ENCODE measurements at places on chromosomes 4 and X.

GRCh38 chr4:60020389-60020788 is 1179.7 kb upstream of the ADGRL3 start:
- DNase-seq, result no peak

- no peak for DNase-seq
These were observed 570 bp downstream of the WDR44 start for GRCh38 chrX:118346258-118347094.

DNA sequence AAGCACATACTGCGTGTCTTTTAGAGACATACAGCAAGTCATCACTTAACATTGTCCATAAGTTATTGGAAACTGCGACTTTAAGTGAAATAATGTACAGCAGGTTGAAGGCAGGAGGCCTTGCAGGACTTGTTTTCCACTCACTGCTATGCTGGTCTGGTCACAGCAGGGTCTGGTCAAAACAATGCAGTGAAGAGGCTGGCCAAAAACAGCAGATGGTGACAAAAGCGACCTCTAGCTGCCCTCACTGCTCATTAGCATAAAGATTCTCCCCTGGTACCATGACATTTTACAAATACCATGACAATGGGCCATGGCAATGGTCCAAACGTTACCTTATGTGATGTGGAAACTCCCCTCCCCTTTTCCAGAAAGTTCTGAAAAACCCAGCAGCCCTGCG is 1283.6 kb downstream of the FSTL5 start:
- DNase-seq, result no peak

GRCh38 chr4:176967586-176967985 is 174.9 kb upstream of the VEGFC start:
- no peak for DNase-seq

DNA sequence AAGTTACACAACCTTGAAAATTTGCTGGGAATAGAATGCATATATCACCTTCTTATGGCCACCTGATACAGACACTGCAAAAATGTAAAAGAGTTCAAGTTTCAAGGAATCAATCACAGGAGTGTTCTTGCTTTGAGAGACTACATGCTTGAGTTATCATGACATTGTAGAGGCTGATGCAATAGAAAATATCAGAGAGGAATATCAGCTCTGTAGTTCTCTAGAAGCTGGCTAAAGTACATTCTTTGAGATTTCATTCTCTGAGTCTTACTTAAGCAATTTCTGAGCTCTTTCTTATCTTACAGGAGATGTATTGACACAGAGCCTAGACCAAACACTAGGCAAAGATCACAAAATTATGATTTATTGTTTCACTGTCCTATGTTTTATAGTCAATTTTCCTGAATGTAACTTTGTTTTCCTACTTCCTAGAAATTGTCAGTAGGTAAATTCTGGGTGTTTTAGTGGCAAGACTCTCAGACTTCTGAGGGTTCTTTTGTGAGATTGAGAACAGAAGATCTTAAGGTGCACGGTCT is 152.1 kb upstream of the HPGD start:
- DNase-seq, result no peak

- no peak for DNase-seq
These were observed 239.2 kb downstream of the ANK2 start for GRCh38 chr4:113288696-113289095.

GRCh38 chrX:618761-619450 is 11.7 kb upstream of the SHOX start:
- no peak for DNase-seq

- DNase-seq, result no peak
These were observed 203.6 kb downstream of the SPRY1 start for GRCh38 chr4:123599920-123600810.

GRCh38 chrX:136646602-136647239 is 1.2 kb upstream of the CD40LG start:
- DNase-seq, result no peak

GRCh38 chr4:87531621-87532020 is 2.4 kb upstream of the SPARCL1 start:
- no peak for DNase-seq

- no peak for DNase-seq
These were observed 11.8 kb upstream of the HSD17B10 start for GRCh38 chrX:53445977-53446376.

- DNase-seq, result no peak
These were observed 14.7 kb upstream of the PDE6B start for GRCh38 chr4:610411-611261.

DNA sequence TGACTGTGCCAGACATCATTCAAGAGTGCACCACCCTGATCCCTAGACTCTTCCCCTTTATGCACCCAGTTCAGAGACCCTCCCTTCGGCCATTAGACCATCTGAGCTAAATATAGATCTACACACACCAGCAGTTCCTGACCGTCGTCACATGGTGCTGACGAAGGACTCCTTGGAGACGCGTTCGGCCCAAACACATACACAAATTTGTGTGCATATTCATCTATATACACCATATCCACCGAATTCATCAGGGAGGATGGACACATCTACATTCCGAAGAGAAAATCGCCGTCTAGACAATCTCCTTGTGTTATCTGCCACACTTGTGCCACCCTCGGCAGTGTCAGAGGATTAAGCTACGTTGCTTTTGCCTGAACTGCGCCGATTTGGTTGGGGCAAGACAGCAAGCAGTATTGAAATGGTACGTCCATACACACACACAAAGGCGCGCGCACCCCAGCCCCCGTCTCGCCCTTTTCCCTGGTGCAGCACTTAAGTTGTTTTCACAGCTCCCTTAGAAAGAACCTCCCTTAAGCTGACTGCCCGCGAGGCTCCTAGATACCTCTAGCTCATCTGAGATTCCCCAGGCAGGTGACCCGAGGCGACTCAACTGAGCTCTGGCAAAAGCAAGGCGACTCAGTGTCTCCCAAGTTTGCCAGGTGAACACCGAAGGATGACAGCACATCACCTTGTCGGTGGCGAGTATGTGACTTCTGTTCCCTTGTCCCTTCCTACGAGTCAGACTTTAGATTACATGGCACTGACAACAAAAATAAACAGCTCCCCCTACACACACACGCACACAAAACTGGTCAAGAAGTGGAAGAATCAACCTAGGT is 1.0 kb downstream of the RASGEF1B start:
- DNase-seq, result no peak

DNA sequence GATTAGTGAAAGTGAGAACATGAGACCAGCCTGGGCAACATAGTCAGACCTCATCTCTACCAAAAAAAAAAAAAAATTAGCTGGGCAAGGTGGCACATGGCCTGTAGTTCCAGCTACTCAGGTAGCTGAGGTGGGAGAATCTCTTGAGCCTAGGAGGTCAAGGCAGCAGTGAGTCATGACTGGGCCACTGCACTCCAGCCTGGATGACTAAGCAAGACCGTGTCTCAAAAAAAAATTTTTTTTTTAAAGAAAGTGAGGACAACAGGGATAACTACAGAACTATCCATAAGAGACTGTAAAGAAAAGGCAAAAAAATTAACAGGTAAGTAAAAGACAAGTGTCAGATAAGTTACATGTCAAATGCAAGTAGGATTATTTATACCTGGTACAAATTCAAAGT is 13.5 kb upstream of the SPP1 start:
- no peak for DNase-seq

DNA sequence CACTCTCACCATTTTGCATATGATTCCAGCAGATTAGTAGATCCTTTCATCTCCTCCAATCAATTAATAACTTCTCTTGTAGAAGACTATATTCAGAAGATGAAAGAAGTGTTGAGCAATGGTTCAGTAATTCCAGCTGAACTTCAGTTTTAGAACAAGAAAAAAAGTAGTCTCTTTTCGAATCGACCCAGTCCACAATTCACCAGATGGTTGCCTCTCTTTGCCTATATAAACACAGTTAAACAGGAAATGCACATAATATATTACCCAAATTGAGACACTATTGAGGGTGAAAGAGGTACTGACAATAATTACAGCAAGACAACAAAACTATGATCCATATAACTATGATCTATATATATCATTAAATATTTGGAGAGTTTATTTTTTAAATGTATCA is 16.8 kb upstream of the FAM241A start:
- DNase-seq, result no peak

DNA sequence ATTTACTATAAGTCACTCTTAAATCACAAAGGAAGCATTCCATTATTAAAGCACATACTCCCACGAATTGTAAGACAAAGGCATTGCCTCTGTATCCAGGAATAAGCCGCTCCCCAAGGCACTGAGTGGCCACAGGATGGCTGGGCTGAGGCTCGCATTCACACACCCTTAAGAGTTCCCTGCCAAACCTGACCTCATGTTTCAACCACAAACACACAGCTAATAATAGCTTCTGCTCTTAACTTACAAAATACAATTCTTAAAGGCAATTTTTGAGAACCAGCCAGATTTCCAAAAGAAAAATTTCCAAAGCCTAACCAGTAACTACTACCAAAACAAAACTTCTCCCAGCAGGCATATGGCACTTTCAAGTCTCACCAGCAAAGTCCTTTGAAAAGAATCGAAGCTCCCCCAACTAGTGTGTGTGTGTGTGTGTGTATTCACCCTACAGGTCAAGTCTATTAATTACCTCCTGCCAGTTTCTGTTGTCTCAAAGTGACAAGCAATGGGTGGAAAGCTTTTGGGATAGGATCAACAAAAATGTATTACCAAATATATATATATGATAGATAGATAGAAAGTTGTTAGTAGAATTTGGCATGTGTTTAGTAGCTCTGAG is 36.0 kb downstream of the ARHGAP6 start:
- DNase-seq, result no peak

- no peak for DNase-seq
These were observed 38.6 kb downstream of the ALG13 start for GRCh38 chrX:111719426-111720210.

GRCh38 chr4:41709844-41710481 is 38.6 kb downstream of the PHOX2B start:
- no peak for DNase-seq

DNA sequence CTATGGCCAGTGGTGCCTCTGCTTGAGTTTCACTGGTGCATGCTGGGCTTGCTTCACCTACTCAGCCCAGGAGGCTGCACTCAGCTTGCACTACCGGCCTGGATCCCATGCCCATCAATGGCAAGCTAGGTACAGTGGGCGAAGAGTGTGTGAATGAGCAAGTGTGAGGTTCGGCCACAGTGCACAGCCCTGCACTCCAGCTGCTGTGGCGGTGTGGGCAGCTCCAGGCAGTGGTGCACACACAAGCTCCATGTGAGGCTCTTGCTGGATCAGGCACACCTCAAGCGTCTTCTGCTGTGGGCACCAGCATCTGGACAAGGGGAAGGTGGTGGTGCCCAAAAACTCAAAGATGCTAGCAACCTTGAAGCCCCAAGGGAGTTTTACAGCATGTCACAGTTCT is 820.9 kb upstream of the LCORL start:
- no peak for DNase-seq

Data from NCI-H2081 treated with DMSO at 0.1 percent for 48 hours (cell line).